AML-193 (cell line): ENCODE measurements at places on chromosomes 3 and 15.

DNA sequence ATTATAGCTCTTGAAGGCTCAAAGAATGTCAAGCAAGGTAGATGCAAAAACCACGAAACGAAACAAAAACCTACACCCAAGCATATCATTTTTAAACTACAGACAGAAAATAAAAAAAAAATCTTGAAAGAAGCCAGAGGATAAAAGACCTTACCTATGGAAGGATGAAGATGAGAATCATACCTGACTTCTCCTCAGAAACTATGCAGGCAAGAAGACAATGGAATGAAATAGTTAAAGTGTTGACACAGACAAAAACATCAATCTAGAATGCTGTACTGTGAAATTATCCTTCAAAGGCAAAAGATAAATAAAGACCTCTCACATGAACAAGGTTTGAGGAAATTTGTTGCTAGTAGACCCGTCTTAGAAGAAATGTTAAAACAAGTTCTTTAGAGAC, 372.0 kb downstream of the ZIC4 start:
- DNase-seq, result no peak

GRCh38 chr3:178875836-178876235, 195.8 kb downstream of the ZMAT3 start:
- DNase-seq, result no peak

DNA sequence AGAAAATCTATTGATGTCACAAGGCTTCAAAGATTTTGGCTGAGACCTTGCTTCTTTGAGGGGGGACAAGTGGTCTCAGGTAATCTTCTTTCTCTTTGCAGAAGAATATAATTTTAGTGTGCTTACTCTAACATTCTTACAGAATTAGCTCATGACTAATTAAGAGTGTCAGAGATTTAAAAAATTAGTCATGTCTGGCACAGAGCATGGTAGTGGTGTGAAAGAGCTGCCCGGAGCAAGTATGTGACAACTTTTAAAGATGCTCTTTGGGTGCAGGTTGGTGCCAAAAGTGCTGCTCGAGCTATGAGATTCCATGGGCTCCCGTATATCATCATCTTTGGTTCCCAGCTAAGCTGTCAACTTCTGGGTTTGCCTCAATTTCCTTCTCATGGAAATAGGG, 31.1 kb downstream of the CYP19A1 start:
- DNase-seq, result no peak

- DNase-seq, result peak; percentile 19
Measured at GRCh38 chr3:66138336-66139313, 82.2 kb upstream of the SLC25A26 start.

DNA sequence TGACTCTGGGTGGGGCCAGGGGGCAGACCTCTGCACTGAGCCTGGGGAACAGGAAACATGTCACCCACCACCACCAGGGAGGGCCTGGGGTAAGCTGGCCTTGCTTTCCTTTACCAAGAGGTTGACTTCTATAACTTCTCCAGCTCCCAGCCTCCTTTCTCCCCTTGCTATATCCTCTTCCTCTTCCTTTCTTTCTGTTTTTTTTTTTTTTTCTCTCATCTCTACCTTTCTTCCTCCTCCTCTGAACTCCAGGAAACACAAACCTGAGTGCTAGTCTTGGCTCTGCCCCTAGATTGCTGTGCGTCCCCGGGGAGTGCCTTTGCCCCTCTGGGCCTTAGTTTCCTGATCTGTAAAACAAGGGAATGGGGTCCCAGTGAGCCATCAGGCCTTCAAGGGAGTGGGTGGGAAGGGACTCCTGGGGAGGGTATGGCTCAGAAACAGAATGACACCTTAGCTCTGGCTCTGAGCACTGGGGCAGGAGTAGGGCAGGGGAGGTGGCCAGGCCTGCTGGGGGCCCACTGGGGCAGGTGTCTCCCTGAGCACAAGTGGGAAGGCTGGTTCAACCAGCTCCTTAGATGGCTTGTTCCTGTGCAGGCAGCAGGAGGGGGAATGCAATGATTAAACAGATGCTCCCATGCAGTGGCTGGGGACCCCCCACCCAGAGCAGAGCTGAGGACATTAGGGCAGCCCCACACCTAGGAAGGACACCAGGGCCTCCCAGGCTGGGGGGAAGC, 4.3 kb downstream of the SNX33 start:
- DNase-seq, result no peak

GRCh38 chr3:13663781-13664535, 115.0 kb downstream of the FBLN2 start:
- no peak for DNase-seq

GRCh38 chr3:140007081-140007480, 72.1 kb downstream of the CLSTN2 start:
- no peak for DNase-seq

- DNase-seq, result no peak
Measured at GRCh38 chr3:20574746-20575145, 388.7 kb upstream of the SGO1 start.

DNA sequence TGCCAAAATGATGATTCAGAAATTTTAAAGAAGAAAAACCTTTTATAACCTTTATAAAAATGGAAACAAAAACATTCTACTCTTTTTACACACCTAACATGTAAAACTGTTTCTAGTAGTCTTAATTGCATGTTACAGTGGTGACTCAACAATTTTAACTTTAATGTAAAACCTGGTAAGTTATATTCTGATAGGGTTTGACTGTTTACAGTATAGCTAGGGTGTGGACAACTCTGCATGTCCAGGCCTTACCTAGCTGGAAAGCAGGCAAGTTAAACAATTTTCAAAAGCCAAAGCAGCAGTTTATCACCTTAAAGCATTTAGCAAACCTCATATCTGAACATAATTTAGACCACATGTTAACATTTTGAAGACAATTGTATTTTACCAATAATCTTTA, 328.5 kb downstream of the NEK10 start:
- no peak for DNase-seq

GRCh38 chr3:42736081-42736480, 33.5 kb upstream of the HHATL start:
- DNase-seq, result no peak

- DNase-seq, result no peak
Measured at GRCh38 chr3:129689036-129689435, 82.6 kb upstream of the PLXND1 start.

DNA sequence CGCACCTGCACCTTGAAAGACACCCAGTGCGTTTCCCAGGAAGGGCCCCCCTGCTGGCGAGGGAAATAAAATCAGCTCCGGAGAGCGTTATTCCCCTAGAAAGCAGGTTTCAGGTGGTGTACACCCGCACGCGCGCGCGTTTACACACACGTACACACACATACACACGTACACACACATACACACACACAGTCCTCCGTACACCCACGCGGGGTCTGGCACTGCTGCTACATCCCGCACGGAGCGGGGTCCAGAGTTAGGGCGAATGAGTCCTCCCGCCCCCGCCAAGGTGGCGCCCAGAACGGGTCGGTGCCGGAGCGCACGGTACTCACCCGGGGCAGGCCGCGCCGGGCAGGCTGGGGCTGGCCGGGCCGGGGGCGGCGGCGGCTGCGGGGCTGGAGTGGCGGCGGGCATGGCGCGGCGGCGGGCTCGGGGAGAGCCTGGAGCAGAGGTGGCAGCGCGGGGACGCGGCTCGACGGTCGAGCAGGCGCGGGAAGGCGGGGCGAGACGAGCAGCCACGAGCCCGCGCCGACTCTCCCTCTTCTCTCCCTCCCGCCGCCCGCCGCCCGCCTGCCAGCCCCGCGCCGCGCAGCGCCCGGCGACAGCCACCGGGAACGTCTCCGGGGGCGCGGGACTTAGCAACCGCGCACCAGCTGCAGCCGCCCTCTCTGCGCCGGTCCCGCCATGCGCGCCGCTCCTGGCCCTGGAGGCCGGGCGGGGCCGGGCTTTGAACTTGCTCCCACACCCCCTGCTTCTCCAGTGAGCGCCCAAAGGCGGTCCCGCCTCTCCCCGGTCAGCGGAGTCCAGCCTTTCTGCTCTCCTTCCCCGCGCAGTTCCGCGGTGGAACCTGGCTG, at the start of gene DCLK3:
Gene DCLK3 (minus strand): TSS at position 704 of the 854 bp plus-strand sequence. CDS start 290 bp downstream, at position 414.
- DNase-seq, result no peak
